H7 (cell line): ENCODE measurements at places on chromosomes 7 and 10. TPM values are rescaled to one million over a fixed set of nuclear protein-coding genes. Genes with fewer than 3 reads are reported as not detected.

DNA sequence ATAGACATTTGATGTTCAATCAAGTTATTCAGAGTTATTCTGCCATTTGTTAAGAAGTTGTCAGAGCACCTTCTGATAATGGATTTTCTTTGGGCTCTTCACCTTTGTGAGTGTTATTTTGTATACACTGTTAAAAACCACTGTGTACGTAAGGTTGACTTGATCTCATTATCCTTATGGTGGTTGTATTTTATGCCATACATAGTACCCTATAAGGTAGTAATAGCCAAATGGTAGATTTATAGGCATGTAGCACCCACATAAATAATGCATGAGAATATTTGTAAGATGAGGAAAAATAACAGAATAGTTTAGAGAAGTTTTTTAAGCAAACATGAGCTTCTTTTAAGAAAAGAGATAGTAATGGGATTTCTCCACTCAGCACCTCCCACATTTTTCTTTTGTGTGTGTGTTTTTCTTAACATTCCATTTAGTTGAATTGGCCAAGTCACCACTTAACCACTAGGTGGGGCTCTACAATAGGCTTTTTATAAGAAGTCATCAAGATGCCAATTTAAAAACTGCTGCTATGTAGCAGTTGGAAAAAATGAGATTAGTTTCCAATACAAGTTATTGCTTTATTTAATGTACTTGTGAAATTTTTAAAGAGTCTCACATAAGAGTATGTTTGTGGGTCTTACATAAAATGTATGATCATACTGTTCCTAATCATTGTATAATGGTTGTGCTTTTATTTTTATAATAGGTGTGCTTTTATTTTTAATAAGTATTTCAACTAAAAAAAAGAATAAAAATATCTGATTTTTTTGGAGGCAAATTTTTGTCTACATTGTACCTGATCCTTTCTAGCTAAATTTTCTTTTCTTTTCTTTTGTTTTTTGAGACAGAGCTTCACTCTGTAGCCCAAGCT lies 41.1 kb upstream of the STMP1 start:
- DNase-seq: peak; percentile 48

SLC18A3 gene
- not detected in 2 replicates for total RNA-seq

GRCh38 chr7:149849174-149849573 lies 11.0 kb downstream of the ZNF862 start:
- DNase-seq: peak; percentile 73

DNA sequence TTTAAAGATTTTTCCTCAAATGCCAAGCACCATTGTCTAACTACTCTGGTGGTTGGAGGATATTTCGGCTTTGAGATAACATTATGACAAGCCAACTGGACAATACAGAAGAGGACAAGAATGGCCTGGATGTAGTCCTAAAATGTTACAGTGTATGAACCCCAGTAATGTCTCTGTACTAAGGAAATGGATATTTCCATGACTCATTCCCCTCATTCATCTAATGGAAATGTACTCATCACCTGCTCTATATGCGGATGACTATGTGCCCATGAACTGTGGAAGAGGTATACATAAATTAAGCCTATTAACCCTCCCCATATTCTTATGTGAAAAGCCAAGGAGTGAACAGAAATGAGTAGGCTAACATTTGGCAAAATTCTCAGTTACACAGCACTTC lies 207.9 kb downstream of the CACNA2D1 start:
- DNase-seq: no peak

DNA sequence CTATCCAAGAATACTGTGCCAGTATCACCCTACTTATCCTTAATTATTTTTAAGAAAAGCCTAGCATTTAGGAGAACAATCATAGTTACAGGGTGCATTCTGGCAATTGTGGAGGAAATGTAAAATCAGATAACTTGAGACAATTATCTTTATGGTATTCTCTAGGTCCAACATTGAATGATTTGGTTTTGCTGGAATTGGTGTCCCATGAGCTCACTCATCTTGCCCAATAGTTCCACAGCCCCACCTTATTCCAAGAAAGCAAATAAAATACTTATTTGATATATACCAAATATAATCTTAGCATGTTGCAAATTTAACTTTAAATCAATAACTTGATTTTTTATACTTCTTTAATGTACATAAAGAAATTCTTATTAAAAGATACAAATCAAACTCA lies 65.3 kb downstream of the DGKB start:
- DNase-seq: no peak

HOXA9 gene
- not detected in 2 replicates for total RNA-seq

PITX3 gene
- 0.17 TPM in 1 of 2 replicates, not detected in the other for total RNA-seq

DNA sequence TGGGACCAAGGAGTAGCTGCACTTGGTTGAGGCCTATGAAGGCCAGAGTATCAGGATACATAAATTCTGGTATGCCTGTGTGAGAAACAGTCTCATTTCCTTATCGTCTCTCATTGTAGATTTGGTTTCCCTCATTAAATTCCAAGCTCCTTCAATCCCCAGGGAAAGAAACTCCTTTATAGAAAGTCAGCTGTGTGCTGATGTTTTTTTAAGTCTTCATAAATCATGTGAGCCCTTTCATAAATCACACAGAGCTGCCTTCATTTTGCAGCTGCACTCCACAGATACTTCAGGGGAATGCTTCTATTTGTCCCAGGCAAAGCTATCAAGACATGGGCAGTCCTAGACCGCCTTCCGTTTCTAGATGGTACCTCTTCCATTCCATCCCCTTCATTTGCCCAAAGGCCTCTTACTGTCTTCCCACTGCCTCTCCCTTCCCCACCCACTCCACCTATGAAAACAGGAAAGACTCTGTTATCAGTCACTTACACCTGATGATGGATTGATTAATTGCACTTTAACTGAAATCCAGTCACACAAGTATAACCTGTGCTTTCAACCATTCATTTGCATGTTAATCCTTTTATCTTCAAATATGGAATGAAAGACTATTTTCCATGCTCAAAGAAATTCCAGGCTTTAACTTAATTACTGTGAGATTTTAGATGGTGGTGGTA lies 290.2 kb downstream of the C7orf25 start:
- no peak for DNase-seq

DNA sequence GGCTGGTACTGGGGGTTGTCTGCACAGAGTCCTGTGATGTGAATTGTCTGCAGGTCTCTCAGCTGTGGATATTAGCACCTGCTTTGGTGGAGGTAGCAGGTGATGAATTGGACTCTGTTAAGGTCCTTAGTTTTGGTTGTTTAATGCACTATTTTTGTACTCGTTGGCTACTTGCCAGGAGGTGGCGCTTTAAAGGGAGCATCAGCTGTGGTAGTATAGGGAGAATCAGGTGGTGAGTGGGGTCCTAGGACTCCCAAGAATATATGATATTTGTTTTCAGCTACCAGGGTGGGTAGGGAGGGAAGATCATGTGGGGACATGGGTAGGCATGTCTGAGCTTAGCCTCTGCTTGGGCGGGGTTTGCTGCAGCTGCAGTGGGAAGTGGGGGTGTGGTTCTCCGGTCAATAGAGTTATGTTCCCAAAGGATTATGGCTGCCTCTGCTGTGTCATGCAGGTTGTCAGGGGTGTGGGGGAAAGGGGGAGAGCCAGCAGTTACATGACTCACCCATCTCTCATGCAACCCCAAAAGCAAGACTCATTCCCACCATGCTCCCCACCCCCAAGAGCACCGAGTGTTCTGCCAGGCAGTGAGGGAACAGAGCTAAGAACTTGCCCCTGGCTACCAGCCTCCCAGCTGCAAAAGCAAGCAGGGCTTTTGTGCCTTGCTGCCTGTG lies 53.7 kb upstream of the ZNF273 start:
- no peak for DNase-seq

EGR2 gene
- total RNA-seq: 0.14 and 0.96 TPM in 2 replicates

- DNase-seq: no peak
Observed at GRCh38 chr7:103686763-103687162, 240.8 kb upstream of the SLC26A5 start.

DNA sequence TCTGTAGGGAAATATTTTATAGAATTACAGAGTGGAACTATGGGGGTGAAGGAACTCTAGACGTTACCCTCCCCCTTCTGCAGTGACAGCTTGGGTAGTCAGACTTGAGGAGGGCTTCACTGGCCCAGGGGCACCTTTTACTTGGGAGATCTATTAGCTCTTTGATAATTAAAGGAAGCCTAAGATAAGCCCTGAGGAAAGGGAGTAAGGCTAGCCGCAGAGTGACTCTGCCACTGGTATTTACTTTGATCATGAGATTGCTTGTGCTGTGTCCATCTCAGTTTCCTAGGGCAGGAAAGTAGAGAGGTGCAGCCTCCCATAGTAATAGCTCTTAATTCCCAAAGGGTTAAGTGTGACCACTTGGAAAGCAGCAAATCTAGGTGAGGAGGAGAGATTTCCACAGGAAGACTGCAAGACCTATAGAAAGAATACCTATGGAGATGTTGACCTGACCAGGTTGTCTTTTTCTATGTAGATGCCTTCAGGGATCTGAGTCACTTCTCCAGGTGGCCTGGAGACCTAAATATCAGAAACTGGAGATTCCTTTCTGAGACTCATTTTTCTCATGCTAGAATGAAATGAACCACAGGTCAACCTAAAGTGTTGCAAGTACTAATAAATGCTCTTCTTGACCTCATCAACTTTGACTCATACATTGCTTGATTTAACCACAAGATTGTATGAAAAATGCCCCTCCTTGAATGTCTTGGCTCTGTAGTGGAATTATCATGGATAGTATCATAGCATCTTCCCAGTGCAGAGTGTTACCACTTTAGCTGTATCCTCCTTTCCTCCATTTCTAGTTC lies 447.3 kb upstream of the GHITM start:
- no peak for DNase-seq

DNA sequence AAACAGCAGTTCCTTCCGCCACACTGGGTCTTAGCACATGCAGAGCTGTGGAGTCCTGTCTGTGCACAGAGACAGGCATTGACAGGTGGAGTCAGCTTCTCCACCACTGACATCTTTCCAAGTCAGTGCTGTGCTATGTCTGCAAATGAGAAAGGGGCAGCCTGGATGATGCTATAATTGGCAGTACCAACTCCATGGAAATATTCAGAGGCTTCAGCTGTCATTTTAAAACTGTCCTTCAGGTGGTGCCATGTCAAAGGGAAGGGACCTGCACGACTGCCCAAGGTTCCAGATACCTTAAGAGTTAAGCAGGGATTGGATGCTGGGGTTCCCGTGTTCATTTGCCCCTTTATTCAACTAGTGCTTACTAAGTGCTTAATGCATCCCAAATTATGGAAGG lies 258.0 kb upstream of the PRKCQ start:
- DNase-seq: no peak

VSIR gene
- total RNA-seq: 0.04 and 0.31 TPM in 2 replicates

- no peak for DNase-seq
Observed at GRCh38 chr10:131785121-131785460, 115.7 kb upstream of the PPP2R2D start.

GJC3 gene
- 0.10 and 0.37 TPM in 2 replicates for total RNA-seq

GRCh38 chr10:33103863-33104379 lies 145.9 kb upstream of the ITGB1 start:
- DNase-seq: no peak

SPDYE9 gene
- total RNA-seq: not detected in 2 replicates

- DNase-seq: peak; percentile 38
Observed at GRCh38 chr10:77251297-77252013, 386.2 kb downstream of the KCNMA1 start.

DNA sequence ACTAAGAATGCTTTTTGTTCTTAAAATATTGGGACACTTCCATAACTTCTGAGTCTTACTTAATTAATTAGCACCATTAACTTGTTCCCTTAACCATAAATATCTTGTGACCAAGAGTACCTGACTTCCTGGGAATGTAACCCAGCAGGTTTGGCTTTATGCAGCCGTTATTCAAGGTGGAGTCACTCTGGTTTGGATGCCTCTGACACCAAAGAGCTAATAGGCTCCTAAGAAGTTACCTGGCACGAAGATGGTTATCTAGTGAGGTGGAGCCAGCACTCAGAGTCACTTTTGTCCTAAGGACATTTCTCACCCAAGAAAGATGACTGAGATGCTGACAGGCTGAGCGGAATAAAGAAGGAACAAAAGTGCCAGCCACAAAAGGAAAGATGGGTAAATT lies 172.3 kb downstream of the C1GALT1 start:
- no peak for DNase-seq

- no peak for DNase-seq
Observed at GRCh38 chr10:95628786-95629185, 27.7 kb downstream of the ALDH18A1 start.

- peak; percentile 77 for DNase-seq
Observed at GRCh38 chr7:92833766-92834506, 2.4 kb downstream of the CDK6 start.

DNA sequence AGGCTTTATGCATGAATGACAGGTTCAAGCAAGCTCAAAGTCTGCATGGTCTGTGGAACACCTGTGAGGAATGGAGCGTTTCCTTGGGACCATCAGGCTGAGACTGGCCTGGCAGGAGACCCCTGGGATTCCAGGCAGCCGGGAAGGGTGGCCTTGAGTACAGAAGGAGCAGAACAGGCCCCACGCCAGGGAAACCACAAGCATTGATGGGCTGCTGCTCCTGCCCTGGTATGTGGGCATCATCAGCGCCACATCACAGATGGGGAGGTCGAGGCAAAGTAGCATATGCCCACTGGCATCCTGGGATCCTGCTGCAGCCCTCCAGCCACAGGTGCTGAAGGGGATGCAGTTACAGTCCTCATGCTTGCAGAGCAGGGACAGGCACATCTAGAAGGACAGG lies 40.9 kb downstream of the ANTXRL start:
- DNase-seq: no peak

- DNase-seq: no peak
Observed at GRCh38 chr7:17176371-17177032, 122.0 kb upstream of the AHR start.

DNA sequence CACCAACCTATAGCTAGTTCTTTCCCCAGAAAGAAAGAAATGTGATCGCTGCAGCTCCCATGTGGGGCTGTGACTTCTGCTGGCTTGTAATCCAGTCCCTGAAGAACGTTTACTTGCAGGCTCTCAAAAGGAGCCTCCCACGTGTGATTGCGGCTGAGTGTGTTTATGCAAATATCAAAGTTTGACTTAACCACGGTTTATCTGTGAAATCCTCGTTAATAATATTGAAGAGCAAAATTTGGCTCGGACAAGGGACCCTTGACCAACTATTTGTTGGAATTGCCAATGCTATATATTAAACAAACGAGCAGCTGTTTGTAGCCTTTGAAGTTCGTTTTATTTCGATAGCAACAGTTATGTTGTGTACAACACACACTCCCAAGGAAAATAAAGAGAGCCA lies 470.1 kb upstream of the NRP1 start:
- no peak for DNase-seq

DNA sequence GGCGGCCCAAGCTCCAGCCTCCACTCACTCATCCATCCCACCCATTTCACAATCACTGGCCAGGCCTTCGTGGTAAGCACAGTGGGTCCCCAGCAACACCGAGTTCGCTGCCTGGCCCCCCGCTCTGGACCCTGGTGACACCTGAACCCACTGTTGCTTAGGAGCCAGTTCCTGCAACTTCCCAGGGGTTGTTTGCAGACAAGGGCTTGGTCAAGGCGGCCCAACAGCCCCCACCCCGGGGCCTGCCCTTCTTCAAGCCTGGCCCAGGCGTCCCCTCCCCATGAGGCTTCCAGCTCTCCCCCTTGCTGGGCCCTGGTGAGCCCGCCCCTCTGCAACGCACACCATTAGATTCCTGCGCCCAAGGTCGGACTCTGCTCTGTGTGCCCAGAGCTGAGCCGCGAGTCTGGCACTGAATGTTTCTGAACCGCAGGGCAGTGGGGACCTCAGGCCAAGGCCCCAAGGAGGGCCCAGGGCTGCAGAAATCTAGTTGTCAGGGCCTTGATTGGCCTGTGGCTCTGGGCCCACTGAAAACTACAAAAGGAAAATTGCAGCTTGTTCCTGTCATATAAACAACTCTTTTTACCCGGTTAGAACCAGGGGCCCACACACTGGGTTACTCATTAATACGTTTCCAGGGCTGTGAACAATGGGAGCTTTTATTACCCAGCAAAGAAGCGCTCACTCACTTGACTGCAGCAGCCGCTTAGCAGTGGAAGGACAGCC lies 2.1 kb upstream of the COX19 start:
- DNase-seq: no peak

AGBL3 gene
- 1.00 and 1.7 TPM in 2 replicates for total RNA-seq
